HFFc6 (cell line): ENCODE measurements at places on chromosomes 3 and 15. TPM values are rescaled to one million over a fixed set of nuclear protein-coding genes. Genes with fewer than 3 reads are reported as not detected.

DNA sequence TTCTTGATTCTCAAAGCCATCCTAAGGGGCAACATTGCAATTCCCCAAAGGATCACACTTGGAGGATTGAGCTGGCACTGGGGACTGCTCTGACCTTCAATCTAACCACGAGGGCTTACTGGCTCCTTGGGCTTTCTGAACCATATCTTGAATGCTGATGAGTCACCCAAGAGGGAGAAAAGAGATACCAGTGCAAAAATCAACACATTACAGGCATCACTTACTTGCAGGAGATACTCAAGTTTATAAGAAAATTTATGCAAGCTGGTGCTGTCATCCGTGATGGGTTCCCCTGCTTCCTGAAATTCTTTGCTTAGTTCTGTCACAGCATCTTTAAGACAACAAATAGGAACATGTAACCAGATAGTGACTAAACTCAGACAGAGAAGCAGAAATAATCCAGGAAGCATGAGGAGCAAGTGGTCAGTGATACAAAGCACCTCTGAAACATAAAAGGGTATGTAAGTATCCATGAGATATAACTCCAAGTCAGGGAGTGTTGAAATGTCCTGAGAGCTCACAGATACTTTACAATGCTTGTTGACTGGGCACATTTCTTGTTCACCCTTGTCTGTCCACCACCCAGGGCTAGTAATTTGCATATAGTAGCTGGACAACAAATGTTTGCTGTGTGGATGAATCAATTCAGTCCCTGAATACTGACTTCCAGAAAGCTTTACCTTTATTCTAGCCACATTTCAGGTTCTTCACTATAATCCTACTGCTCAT is 14.1 kb downstream of the FYCO1 start:
- H3K4me1 ChIP-seq: peaks cover 41% of the 10 kb centered on the region
- peaks cover 3% of the 10 kb centered on the region; the same call in 1 of the 2 replicates for H3K27me3 ChIP-seq
- H3K36me3 ChIP-seq: peaks cover 40% of the 10 kb centered on the region
- peak overlapping the region; percentile 45 for H3K27ac ChIP-seq
- peak; percentile 46 for DNase-seq
- H3K4me3 ChIP-seq: no peak overlapping the region

GRCh38 chr3:183613366-183614285 is 21.8 kb upstream of the KLHL24 start:
- H3K4me3 ChIP-seq: no peak overlapping the region
- H3K36me3 ChIP-seq: no peaks in the 10 kb centered on the region
- peak overlapping the region; percentile 13; the same call in 1 of the 2 replicates for H3K27ac ChIP-seq
- H3K27me3 ChIP-seq: peaks cover 3% of the 10 kb centered on the region; the same call in 1 of the 2 replicates

The GOLGA6L7 gene
- total RNA-seq: not detected in 3 replicates

The ZNF592 gene
- 15.2 to 18.8 TPM (median 17.0 TPM) in 3 replicates for total RNA-seq

The PYGO1 gene
- 9.0 to 10.9 TPM (median 10.1 TPM) in 3 replicates for total RNA-seq

The LRTM1 gene
- total RNA-seq: not detected in 3 replicates
